ENCODE measurements at places on chromosomes 6 and 20.

DNA sequence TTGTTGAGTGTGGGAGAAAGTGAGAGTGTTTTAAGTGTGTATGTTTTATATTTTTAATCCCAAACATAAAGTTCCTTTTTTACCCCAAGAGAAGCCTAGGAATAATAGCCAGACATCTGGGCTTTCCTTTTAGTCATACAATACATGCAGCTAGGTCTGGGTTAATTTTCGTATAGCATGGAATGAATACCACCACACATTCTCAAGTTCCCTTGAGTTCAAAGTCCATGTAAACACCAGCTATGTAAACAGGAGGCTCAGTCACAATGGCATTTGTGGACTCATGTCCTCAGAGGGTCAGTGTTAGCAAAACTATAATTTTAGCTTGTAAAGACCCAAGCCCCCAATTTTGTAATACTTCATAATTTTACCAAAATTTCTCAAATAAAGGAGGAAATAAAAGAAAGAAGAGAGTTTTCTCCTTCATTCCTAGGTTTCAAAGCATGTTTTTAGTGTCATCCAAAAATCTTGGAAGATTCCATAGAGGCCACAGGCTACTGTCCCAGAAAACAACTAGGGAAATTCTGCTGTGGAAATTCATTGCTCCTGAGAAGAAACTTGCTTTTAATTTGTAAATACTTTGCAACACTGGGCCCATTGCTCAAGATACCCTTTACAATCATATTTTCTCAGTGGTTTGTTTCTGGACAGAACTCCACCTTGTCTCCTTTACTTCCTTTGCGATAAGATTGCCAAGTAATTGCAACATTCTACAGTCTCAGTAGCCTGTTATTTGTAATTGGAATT is 671.2 kb downstream of the COL12A1 start:
- H3K27me3 ChIP-seq, result no peaks in the 10 kb centered on the region
- no peak overlapping the region for H3K4me3 ChIP-seq
- no peaks in the 10 kb centered on the region for H3K36me3 ChIP-seq
- H3K27ac ChIP-seq, result peak overlapping the region; percentile 5

- H3K4me3 ChIP-seq, result no peak overlapping the region
- peaks cover 4% of the 10 kb centered on the region for H3K4me1 ChIP-seq
- no peak for DNase-seq
- H3K27me3 ChIP-seq, result no peaks in the 10 kb centered on the region
- no peak overlapping the region for H3K27ac ChIP-seq
These were observed 102.3 kb upstream of the CCN2 start for GRCh38 chr6:132053511-132053910.

DNA sequence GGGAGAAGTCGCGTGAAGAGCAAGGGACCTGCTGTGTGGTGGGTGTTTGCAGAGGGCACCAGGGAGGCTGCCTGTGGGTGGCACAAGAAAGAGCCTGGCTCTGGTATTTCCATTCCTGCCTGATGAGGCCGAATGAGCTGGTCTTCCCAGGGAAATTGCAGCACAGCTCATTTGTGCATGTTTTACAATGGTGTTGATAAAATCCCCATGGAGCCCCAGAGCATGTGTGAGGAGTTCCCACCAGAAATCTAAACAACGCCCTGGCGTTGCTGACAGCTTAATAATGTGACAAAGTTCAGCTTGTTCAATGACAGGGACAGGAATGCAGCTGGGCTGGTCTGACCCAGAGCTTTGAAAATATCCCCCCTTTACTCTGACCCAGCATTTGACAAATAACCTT is 135.5 kb downstream of the CLIC5 start:
- H3K4me1 ChIP-seq, result no peaks in the 10 kb centered on the region
- H3K4me3 ChIP-seq, result no peak overlapping the region
- no peak overlapping the region for H3K27ac ChIP-seq

DNA sequence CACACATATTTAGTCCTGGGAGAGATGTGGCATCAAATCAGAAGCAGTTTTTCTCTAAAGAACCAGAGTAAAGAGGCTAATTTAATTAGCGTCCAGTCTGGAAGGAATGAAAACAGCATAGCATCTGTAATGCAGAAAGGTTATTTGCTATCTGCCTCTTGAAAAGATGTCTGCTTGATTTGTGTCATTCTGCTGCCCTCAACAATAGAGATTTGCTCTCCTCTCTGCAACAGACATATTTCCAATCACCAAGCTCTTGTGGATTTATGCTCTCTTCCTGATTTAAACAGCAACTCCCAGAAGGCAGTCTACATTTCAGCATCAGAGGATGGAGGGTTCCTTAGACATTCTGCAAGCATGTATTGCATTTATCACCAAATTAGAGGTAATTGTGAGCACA is 53.5 kb upstream of the AKAP12 start:
- H3K4me3 ChIP-seq, result no peak overlapping the region
- no peak overlapping the region for H3K27ac ChIP-seq
- H3K36me3 ChIP-seq, result no peaks in the 10 kb centered on the region
- H3K4me1 ChIP-seq, result no peaks in the 10 kb centered on the region
- no peak for DNase-seq

DNA sequence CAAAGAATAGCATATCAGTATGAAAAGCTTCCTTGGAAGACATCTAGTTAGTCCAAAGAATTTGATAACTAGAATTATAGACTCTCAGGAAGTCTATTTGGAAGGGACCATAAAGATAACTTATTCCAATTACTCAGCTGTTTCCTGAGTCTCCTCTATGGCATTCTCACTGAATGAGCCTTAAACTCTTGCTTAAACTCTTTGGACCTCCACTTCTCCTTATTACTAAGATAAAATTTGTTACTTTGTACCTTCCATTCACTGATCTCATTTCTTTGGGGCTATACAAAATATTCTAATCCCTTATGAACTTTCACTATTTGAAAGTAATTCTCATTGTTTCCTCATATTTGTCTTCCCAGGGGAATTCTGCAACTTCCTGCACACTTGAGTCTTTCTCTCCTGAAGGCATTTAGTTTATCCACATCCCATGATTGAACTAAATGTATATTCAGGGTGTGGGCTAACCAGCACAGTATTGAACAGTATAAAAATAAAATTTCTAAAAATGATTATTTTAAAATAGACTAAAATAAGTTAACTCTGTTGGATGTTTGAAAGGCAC is 67.1 kb upstream of the NOTCH4 start:
- no peaks in the 10 kb centered on the region for H3K36me3 ChIP-seq
- no peak overlapping the region for H3K27ac ChIP-seq
- H3K4me3 ChIP-seq, result no peak overlapping the region
- H3K4me1 ChIP-seq, result no peaks in the 10 kb centered on the region
- DNase-seq, result no peak
- no peaks in the 10 kb centered on the region for H3K27me3 ChIP-seq

GRCh38 chr6:2245877-2246863 is 765 bp upstream of the GMDS start:
- H3K27ac ChIP-seq, result peak overlapping the region; percentile 87
- H3K4me1 ChIP-seq, result peaks cover 16% of the 10 kb centered on the region
- DNase-seq, result peak; percentile 18
- peaks cover 25% of the 10 kb centered on the region for H3K36me3 ChIP-seq
- H3K27me3 ChIP-seq, result no peaks in the 10 kb centered on the region

DNA sequence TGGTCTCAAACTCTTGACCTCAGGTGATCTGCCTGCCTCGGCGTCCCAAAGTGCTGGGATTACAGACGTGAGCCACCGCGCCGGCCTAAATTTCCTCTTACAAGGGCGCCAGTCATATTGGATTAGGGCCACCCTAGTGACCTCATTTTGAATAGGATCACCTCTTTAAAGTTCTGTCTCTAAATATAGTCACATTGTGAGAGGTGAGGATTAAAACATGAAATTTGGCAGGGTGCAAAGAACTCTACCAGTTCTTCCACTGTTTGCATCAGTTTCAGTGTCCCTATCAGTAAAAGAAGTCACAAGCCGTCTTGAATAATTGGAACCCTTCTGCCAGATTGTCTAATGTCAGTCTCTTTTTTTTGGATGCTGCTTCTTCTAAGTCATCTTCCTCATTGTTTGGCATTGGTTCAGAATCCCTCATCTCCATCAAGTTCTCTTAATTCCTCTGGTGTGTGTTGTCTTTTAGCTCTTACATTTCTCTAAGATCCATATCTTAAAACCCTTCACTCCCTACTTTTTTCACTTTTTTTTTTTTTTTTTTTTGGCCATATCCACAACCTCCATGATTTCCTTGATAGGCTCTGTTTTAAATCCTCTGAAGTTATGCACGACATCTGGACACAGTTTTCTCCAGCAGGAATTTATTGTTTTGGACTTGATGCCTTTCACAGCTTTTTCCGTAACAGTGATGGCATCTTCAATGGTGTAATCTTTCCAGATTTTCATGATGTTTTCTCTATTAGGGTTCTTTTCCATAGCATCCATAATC is 56.8 kb downstream of the NCOA3 start:
- no peak overlapping the region for H3K4me3 ChIP-seq
- H3K36me3 ChIP-seq, result no peaks in the 10 kb centered on the region
- peak overlapping the region; percentile 38 for H3K27ac ChIP-seq
- DNase-seq, result no peak

- DNase-seq, result no peak
- H3K4me3 ChIP-seq, result no peak overlapping the region
- no peaks in the 10 kb centered on the region for H3K36me3 ChIP-seq
- H3K27ac ChIP-seq, result no peak overlapping the region
These were observed 53.5 kb downstream of the CARMIL1 start for GRCh38 chr6:25332655-25333071.

DNA sequence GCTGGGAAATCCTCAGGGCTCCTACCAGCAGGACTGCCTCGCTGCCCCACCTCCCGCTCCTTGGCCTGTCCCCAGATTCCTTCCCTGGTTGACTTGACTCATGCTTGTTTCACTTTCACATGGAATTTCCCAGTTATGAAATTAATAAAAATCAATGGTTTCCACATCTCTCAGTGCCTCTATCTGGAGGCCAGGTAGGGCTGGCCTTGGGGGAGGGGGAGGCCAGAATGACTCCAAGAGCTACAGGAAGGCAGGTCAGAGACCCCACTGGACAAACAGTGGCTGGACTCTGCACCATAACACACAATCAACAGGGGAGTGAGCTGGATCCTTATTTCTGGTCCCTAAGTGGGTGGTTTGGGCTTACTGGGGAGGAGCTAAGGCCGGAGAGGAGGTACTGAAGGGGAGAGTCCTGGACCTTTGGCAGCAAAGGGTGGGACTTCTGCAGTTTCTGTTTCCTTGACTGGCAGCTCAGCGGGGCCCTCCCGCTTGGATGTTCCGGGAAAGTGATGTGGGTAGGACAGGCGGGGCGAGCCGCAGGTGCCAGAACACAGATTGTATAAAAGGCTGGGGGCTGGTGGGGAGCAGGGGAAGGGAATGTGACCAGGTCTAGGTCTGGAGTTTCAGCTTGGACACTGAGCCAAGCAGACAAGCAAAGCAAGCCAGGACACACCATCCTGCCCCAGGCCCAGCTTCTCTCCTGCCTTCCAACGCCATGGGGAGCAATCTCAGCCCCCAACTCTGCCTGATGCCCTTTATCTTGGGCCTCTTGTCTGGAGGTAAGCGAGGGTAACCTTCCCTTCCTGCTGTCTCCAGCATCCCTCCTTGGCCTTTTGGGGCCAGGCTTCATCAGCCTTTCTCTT is at the start of gene CFB:
TSS of gene CFB (plus strand) at position 589 of the 863 bp plus-strand sequence. CDS start at position 716, 127 bp downstream.
- DNase-seq, result peak; percentile 75
- H3K27me3 ChIP-seq, result no peaks in the 10 kb centered on the region
- H3K27ac ChIP-seq, result peak within 1 kb of the TSS; percentile 89
- no peak within 1 kb of the TSS for H3K4me3 ChIP-seq
- H3K36me3 ChIP-seq, result no peaks in the 10 kb centered on the region

DNA sequence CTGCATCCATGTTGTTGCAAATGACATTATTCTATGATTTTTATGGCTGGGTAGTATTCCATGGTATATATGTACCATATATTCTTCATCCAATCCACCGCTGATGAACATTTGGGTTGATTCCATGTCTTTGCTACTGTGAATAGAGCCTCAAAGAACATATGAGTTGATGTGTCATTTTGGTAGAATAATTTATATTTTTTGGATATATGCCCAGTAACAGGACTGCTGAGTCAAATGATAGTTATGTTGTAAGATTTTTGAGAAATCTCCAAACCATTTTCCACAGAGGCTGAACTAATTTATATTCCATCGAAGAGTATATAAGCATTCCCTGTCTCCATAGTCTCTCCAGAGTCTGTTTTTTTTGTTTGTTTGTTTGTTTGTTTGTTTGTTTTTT is 1373.5 kb downstream of the GRIK2 start:
- no peak for DNase-seq
- no peak overlapping the region for H3K27ac ChIP-seq
- no peaks in the 10 kb centered on the region for H3K4me1 ChIP-seq
- no peak overlapping the region for H3K4me3 ChIP-seq
- no peaks in the 10 kb centered on the region for H3K36me3 ChIP-seq

- H3K4me3 ChIP-seq, result no peak overlapping the region
- no peak overlapping the region for H3K27ac ChIP-seq
- H3K36me3 ChIP-seq, result no peaks in the 10 kb centered on the region
- peaks cover 4% of the 10 kb centered on the region for H3K27me3 ChIP-seq
These were observed 9.6 kb upstream of the IL17A start for GRCh38 chr6:52176550-52176949.

DNA sequence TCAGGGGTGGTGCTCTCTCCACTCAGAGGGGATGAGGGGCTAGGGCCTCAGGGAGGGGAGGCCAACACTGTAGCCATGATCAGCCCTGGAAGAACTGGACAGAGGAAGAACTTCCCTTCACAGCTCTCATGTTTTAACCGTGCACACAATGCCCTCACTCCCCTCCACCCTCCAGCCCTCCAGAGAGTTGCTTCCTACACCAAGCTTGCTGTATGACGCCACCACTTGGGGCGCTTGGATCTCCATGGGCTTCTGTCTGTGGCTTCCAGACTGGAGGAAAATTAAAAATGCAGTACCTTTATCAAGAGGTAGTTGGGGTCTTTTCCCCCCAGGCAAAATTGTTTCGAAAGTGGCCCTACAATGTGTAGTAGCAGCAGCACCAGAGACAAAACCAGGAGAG is 48.4 kb downstream of the ARHGAP40 start:
- no peak overlapping the region for H3K27ac ChIP-seq
- peaks cover 66% of the 10 kb centered on the region for H3K27me3 ChIP-seq
- H3K4me1 ChIP-seq, result no peaks in the 10 kb centered on the region
- H3K4me3 ChIP-seq, result no peak overlapping the region
- H3K36me3 ChIP-seq, result no peaks in the 10 kb centered on the region

DNA sequence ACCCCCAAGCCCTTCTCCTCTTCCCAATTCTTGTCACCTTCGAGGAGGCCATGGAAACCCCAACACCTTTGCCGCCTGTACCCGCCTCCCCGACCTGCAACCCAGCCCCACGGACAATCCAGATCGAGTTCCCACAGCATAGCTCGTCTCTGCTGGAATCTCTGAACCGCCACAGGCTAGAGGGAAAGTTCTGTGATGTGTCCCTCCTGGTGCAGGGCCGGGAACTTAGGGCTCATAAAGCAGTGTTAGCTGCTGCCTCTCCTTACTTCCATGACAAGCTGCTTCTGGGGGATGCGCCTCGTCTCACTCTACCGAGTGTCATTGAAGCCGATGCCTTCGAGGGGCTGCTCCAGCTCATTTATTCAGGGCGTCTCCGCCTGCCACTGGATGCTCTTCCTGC is 675 bp downstream of the ZBTB9 start:
- H3K36me3 ChIP-seq, result no peaks in the 10 kb centered on the region
- DNase-seq, result no peak
- H3K27me3 ChIP-seq, result no peaks in the 10 kb centered on the region
- peak overlapping the region; percentile 69 for H3K4me3 ChIP-seq
- peaks cover 31% of the 10 kb centered on the region for H3K4me1 ChIP-seq
- H3K27ac ChIP-seq, result peak overlapping the region; percentile 88

Measured in tibial nerve (tissue), 4 donors.